ENCODE measurements at places on chromosomes 2 and 18.

DNA sequence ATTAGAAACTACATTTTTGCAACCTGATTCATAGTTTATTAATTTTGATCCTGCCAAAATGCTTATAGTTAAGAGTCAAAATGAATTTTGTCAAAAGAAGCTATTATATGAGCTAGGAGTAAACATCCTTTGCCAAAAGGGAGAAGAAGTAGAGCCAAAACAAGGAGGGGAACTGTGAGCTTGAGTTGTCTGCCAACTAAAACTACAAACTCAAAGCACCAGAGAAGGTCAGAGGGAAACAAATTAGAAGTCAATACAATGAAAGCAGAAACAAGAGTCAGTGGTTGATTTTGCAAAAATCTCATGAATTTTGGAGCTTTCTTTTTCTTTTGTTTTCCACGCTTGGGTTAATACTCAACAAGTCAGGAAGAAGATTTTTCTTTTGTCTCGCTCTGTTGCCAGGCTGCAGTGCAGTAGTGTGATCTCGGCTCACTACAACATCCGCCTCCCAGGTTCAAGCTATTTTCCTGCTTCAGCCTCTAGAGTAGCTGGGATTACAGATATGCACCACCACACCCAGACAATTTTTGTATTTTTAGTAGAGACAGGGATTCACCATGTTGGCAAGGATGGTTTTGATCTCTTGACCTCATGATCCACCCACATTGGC, 508.5 kb downstream of the RIT2 start:
- no peak for DNase-seq

DNA sequence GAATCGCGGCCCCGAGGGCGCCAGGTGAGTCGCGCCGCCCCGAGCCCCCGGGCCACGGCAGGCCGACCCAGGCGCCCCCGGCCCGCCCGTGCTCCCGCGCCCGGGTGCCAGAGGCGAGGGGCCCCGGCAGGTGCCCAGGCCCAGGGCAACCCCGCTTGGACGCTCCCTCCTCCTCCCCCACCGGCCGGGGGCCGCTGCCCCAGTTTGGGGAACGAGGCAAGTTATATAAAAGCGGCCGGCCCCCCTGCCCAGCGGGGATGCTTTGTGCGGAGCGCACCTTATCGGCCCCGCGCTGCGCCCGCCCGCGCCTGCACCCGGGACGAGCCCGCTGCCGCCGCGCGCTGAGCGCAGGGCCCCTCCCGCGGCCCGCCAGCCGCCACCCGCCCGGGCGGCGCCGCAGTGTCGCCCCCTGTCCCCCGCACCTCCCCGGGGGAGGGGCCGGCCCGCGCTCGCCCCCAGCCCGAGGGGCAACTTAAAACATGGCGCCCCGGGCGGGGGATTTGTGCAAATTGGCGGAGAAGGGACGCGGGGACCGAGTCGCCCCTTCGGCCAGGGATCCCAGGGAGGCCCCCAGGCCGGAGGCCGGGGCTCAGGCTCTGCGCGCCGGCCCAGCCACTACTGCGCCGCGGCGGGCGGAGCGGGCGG, 639 bp downstream of the EPB41L3 start:
- DNase-seq = peak; percentile 68

GRCh38 chr2:6999211-6999877, 82.1 kb downstream of the RNF144A start:
- DNase-seq = no peak

DNA sequence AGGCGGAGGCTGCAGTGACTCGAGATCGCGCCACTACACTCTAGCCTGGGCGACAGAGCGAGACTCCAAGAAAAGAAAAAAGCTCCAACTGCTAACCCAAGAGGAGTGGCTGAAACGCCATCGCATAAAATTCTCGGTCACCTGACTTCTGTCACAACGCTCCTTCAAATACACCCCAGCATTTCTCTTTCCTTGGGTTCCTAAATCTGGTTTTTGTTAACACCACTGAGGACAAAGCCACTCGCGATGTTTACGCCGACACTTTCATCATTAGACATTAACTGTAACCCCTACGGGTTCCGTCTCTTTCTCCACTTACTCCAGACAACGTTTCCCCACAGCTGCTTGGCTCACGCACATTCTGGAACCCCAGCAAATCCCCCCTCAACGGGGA, 679 bp downstream of the CLK1 start:
- no peak for DNase-seq

DNA sequence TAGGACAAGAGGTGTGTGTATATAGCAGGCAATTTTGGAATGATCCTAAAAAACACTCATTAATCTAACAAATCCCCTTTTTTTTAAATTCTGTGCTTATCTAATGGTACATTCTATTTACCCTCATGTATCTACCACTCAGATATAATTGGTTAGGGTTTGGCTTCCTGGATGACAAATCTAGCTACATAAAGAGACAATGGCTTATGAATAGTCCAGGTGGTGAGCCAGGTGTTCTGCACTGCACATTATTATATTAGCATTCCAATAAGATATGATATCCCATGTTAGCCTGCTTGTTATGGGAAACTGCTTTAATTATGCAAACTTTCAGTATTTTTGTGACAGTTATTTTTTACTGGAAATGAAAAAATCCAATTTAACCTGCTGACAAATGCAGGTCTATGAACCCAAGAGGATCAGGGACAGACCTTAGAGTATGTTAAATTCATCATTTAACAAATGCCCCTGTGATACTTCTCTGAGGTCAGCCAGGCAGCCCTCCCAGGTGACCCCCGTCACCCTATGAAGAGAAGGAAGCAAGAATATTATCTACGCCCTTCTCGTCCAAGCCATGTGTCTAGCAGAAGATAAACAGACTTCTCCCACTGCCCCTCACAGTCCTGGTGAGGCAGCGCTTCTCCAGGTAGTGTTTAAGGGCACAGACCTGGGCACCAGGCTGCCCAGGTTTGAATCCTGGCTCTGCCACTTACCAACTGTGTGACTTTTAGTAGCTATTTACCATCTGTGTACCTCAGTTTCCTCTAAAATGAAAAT, 83.0 kb downstream of the ADD2 start:
- no peak for DNase-seq

DNA sequence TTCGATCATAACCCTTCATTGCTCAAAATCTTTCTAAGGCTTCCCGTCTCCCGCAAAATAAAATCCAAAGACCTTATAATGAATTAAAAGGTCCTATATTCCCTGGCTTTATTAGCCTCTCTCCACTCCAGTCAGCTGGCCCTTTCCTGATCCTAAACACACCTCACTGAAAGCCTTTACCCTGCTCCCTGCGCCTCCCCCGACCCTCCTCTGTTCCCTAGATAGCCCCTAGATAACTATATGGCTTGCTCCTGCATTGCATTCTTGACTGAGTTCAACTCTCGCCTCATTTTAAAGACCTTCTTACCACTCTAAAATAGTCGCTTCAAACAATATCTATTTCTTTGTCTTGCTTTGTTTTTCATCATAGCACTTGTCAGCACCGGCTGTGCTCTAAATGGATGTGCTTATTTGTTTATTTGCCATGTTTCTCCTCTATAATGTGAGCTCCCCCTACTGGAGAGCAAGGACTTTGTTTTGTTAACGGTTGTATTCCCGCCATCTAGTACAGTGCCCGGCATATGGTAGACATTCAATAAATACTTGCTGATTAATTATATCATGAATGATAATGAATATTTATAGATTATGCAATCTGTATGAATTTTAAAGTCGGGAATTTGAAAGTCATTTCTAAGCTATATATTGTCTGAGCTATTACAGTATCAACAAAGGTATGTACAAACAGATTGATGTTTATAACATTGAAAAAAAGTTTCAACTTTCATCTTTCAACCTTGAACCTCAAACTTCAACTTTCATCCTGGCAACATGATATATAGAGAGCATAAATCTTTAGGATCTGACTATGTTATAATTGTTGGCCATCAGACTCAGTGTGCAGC, 32.4 kb upstream of the VIT start:
- peak; percentile 67 for DNase-seq

GRCh38 chr2:43127208-43127940, 99.0 kb downstream of the ZFP36L2 start:
- no peak for DNase-seq

- no peak for DNase-seq
Measured at GRCh38 chr2:240238201-240238600, 97.7 kb upstream of the OTOS start.

DNA sequence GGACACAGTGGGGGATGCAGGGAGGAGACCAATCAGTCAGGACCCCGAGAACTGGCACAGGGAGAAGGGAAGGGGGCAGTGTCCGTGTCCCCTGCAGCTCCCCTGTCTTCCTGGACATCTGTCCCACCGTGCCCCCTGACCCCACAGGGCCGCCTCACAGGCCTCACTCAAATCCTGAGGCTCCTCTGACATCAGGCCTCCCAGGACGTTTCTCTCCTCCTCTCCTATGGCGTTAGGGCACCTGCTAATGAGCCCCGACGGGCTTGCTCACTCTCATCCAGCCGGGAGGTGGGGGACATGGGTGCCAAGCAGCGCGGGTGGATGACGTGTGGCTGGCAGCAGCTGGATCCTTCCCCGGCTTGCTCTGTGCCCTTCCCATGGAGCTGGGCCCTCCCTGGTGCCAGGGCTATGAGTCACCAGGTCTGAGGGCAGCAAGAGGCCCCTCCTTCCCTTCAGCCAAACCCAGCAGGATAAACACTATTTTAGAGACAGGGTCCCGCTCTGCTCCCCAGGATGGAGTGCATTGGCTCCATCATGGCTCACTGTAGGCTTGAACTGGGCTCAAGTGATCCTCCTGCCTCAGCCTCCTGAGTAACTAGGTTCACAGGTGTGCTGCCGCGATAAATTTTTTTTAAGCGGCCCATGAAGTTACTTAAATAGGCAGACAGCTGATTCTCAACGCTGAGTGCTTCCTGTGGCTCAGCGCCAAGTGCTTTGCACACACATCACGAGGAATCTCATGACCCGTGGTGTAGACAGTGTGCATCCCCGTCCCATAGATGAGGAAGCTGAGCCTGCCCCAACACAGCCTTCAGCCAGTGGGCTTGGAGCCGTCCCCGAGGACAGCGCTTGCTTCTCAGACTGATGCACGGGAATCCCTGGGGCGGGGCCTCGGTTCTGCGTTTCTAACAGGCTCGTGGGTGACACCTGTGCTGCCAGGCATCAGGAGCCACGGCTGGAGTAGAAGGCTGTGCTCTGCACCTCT, 64.5 kb upstream of the HDAC4 start:
- peak; percentile 96 for DNase-seq

- DNase-seq = peak; percentile 85
Measured at GRCh38 chr2:190468814-190469569, 60.8 kb downstream of the MFSD6 start.

DNA sequence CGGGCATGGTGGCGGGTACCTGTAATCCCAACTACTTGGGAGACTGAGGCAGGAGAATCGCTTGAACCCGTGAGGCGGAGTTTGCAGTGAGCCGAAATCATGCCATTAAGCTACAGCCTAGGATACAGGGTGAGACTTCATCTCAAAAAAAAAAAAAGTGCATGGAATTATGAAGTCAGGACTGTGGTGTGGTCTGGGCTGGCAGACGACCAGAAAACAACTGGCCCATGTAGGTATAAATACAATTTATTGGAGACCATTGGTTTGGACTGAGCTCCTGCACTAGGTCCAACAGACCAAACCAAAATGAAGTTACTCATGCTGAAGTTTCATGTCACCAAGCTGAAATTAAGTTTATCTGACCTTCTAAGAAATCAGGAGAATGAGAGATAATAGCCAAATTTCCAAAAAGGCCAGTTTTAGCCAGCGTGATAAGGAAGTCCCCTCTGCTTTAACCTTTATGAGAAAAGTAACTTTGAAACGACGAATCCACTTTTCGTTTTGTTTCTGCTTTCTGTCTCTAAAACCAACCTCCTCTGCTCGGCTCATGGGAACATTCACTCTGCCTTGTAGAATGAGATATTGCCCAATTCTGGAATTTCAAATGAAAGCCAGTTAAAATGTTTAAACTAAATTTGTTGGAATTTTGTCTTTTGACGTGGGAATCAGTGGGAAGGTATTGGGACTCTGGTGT, 17.7 kb upstream of the RAB10 start:
- no peak for DNase-seq

DNA sequence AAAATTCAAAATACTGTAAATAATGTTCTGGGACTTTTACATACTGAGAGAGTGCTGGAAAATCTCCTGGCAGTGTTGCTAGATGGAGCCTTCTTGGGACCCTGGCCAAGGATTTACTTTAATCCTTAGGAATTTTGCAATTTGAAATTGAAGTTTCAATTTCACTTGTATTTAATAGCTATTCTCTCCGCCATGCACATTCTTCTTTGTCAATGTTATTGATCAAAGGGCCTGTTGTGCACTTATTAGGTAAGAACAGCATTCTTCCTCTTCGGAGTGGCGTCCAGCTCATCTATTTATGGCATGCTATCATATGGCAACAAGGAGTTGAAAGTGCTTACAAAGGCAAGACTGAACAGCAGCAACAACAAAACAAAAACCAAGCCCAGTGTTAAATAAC, 40.1 kb upstream of the SOS1 start:
- no peak for DNase-seq

DNA sequence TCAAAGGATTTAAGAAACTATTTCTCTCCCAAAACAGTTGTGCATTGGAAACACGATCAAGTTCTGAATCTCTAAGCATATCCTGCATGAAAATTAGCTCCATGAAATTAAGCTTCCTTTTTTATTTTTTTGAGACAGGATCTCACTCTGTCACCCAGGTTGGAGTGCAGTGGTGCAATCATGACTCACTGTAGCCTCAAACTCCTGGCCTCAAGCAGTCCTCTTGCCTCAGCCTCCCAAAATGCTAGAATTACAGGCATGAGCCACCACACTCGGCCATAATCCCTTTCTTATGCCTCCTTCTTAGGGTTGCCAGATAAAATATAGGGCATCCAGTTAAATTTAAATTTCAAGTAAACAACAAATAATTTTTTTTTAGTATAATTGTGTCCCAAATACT, 124.4 kb downstream of the ARL4C start:
- DNase-seq = no peak

DNA sequence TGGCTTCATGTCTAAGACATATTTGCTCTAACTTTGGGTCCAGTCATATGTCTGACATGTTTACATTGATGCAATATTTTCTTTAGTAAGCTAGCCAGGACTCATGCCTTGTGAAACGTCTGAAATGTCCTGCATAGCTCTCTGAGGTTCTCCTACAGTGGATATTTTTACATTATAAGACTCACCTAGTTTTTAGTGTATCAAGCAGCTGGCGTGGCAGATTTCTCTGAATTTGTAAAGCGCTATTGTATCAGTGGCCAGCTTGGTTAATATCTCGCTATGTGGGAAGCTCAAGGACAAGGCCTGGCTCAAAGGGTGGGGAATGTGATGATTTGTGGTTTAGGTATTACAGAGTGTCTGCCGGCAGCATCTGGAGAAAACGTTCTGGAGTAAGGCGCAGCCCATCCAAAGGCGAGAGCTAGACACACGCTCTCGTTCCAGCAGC, 164.3 kb downstream of the LTBP1 start:
- no peak for DNase-seq

DNA sequence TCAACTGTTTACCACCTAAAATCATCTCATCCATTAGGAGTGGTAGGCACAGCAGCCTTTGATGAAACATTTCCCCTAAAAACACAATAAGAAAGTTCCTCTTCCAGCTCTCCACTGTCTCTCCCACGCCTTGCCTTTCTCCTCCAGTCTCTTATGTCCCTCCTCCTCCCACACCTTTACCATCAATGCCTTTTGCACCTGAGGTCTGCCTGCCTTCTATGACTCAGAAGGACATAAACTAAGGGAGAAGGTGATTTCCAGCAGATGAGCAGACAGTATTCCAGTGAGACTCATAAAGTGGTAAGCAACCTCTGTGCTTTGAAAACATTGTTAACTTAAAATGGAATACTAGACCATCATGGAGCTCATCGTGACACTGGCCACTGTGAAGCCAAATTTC, 34.2 kb upstream of the NDUFV2 start:
- DNase-seq = no peak

All from urothelium cell line (cell line).